GM12878 (cell line): ENCODE measurements at places on chromosomes 4 and X. TPM values are rescaled to one million over a fixed set of nuclear protein-coding genes. Genes with fewer than 3 reads are reported as not detected.
A peak's percentile ranks its signal among the peaks of the same experiment; 100 is the strongest.

GRCh38 chr4:3306450-3306849 is 13.6 kb downstream of the RGS12 start:
- no peak for DNase-seq
- no peaks in the 10 kb centered on the region for H3K36me3 ChIP-seq
- H3K4me1 ChIP-seq = peaks cover 16% of the 10 kb centered on the region
- H3K27me3 ChIP-seq = no peaks in the 10 kb centered on the region
- H3K27ac ChIP-seq = no peak overlapping the region
- no peak overlapping the region for H3K4me3 ChIP-seq

DNA sequence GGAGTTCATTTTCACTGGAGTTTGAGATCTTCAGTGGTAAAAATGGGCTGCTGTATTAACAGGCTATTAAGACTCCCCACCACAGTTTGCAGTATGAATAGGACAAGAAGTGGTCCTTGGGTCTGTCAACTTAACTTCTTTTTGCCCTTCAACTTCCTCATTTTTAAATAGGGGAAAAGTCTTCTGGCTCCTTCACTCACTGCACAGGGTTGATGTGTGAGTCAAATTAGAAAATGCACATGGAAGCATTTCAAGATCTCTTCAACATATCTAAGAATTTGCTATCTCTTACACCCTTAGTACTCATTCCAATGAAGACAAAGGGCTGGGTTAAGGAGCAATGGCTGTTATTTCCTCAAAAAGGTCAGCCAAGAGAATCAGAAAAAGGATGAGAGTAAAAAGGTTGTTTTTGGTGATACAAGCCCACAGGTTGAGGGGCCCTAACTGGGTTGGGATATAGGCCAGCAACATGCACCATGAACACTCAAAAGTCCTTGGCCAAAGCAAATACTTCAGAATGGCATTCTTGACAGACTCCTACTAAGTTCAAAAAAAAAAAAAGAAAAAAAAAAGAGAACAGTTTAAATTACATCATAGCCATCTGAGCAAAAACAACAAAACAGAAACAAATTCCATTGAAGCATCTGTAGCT is 13.4 kb downstream of the PDE5A start:
- no peaks in the 10 kb centered on the region for H3K36me3 ChIP-seq
- no peaks in the 10 kb centered on the region; the same call in 1 of the 2 replicates for H3K27me3 ChIP-seq
- no peak for DNase-seq
- no peaks in the 10 kb centered on the region for H3K4me1 ChIP-seq
- H3K4me3 ChIP-seq = no peak overlapping the region

GRCh38 chrX:23434356-23434884 is 99.8 kb downstream of the PTCHD1 start:
- no peak for DNase-seq
- H3K4me3 ChIP-seq = no peak overlapping the region
- H3K4me1 ChIP-seq = no peaks in the 10 kb centered on the region
- H3K36me3 ChIP-seq = no peaks in the 10 kb centered on the region
- no peak overlapping the region for H3K27ac ChIP-seq
- no peaks in the 10 kb centered on the region for H3K27me3 ChIP-seq

GRCh38 chrX:103540145-103540544 is 20.9 kb upstream of the RAB40A start:
- H3K4me1 ChIP-seq = no peaks in the 10 kb centered on the region
- no peak for DNase-seq
- no peaks in the 10 kb centered on the region for H3K36me3 ChIP-seq
- H3K27me3 ChIP-seq = no peaks in the 10 kb centered on the region
- no peak overlapping the region for H3K4me3 ChIP-seq
- H3K27ac ChIP-seq = no peak overlapping the region

DNA sequence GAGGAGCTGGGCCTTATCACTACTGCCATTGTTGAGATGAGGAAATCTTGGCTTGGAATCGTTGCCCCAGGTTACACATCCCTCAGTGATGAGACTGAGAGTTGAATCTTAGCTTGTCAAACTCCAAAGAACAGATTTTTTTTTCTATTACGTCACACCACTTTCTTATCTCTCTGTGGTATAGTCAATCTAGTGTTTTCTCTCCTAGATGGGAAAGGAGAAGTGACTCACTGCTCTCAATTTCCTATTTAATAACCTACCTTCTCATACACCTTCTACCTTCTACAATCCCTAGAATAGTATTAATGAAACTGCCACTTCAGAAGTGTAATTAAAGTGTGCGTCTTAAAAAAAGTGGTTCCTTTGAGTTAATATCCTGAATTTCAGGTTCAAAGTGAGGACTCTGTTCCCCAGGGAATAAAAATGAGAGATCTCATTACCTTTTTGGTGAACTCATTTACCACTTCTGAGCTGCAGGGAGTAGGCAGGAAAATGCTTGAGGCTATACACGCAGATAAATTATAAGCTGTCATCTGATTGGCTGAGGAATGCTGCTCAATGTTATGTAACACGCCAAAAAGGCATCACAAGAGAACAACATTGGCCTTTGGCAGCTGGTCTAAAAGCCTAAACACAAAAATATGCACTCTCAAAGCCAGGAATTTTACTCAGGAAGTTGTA is 59.3 kb downstream of the MAD2L1 start:
- H3K27me3 ChIP-seq = no peaks in the 10 kb centered on the region
- H3K27ac ChIP-seq = no peak overlapping the region
- no peak for DNase-seq

DNA sequence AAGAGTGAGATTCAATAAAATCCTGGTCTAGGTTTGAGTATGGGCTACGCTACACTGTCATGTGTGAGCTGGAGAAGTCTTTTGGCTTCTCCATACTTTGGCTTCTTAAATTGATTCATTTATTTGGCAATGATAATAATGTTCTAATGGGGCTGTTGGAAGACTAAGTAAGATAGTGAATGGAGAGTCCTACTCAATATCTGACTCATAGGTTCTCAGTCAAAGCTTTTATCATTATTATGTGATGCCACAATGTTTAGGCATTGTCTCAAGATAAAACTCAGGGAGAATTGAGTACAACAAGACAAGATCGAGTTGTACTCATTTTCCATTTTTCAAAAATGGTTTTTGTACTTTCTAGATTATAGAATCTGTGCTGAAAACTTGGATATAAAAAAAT is 92.5 kb upstream of the VEGFC start:
- H3K36me3 ChIP-seq = no peaks in the 10 kb centered on the region
- no peak for DNase-seq
- no peaks in the 10 kb centered on the region for H3K4me1 ChIP-seq

DNA sequence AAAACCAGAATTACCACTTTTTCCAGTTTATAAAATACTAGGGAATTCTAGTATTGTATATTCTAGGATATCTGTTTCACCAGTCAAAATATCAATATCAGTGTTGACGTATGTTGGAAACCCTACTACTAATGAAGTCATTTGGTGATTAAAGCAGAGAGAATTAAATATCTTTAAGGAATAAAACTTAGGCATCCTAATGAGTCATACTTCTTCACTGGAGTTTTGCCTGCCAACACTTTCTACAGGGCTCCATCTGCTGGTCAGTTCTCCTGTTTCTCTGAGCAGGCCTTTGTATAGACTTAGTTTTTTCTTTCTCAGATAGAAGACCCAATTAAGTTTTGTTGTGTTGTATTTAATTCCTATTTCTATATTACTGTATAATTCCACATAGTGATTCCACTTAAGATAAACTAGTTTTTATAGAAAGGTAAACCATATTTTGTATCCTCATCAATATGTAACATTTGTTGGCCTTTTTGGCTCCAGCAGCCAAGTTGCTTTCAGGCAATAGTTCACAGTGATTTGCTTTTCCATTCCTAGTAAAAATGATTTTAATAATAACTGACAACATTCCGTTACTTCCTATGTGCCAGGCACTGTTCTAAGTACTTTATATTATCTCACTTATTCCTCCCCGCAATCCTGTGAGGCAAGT is 3.5 kb downstream of the AP1AR start:
- no peak overlapping the region for H3K4me3 ChIP-seq
- no peaks in the 10 kb centered on the region for H3K36me3 ChIP-seq
- DNase-seq = peak; percentile 19
- H3K4me1 ChIP-seq = no peaks in the 10 kb centered on the region

KLHL8 gene
- total RNA-seq = 9.1 and 9.9 TPM in 2 replicates

GYPA gene
- not detected in 2 replicates for total RNA-seq

ODAPH gene
- not detected in 2 replicates for total RNA-seq

REPS2 gene
- 5.7 and 6.6 TPM in 2 replicates for total RNA-seq

XAGE1A gene
- not detected in 2 replicates for total RNA-seq

PAGE1 gene
- total RNA-seq = not detected in 2 replicates
